ENCODE measurements at places on chromosomes 4 and X.

DNA sequence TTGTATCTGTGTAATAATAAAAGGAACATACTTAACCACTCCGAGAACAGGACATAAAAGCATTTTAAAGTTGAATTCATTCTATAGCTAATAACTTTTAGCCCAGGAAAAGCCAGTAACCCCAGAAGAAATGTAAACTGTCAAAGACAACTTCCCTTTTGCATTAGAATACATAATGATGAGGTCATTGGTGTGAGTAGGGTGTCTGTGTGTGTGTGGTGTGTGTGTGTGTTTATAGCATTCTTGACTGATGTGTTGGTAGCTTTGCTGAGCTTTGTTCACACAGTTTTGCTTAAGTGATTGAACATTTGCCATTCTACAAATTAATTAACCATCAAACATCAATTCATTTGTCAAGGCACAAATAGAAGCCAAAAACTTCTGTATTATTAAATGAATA lies 559.6 kb downstream of the ARAP2 start:
- DNase-seq, result no peak

DNA sequence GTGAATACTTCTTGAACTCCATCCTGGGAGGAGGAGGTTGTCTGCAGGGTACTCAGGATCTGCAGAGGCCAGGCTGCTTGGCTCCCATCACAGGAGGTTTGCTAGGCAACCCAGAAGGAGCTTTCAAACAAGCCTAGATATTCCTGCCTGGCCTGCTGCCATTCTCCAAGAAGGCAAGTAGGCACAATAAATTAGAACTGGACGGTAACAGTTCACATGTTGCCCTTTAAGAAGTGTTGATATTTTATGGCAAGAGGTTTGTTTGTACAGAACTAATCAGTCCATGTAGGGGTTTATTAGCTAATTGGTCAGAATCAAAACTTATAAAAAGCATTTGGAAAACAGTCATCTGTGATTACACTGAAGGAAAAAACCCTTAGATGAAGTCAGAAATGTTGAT lies 39.3 kb downstream of the SYNPO2 start:
- no peak for DNase-seq

GRCh38 chrX:15676886-15677285 lies 12.3 kb upstream of the CLTRN start:
- DNase-seq, result no peak

GRCh38 chrX:110836982-110837381 lies 41.4 kb upstream of the CHRDL1 start:
- no peak for DNase-seq

DNA sequence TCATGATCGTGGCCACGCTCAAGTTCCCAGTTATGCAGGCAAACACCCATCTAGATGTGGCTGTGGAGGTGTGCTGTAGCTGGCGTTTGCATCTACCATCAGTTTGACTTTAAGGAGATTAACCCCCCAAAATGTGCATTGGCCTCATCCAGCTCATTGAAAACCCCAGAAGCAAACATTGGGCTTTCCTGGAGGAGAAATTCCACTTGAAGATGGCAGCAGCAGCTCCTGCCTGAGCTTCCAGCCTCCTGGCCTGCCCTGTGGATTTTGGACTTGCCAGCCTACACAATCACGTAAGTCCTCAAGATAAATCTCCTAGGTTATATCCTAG lies 30.2 kb upstream of the SLC25A6 start:
- DNase-seq, result no peak

DNA sequence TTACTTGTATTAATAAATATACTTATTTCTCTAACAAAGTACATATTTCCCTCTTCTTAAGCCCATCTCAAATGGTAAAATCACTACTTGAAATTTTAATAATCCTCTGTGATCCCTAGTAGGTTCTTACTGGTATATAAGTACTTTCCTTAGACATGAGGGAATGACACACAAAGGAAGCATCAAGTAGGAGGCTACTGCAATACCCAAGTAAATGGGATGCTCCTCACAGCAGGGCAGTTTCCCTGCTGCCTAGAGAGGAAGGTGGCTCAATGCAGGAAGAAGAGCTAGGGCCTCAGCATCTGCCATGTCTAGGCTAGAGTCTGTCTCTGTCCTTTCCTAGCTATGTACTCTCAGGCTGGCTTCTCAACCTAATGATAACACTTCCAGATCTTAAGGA lies 122.1 kb upstream of the DIPK2B start:
- no peak for DNase-seq

All from COR-L47 (cell line).